MCF 10A (cell line): ENCODE measurements at places on chromosomes 16 and 17. TPM values are rescaled to one million over a fixed set of nuclear protein-coding genes. Genes with fewer than 3 reads are reported as not detected.

Gene SCN4A
- 0.05 TPM in 1 of 2 replicates, not detected in the other for total RNA-seq

Gene ERN1
- total RNA-seq = 79.5 and 87.0 TPM in 2 replicates

Gene AATF
- total RNA-seq = 68.9 and 85.2 TPM in 2 replicates

Gene KCNH4
- not detected in 2 replicates for total RNA-seq

Gene ZNF205
- 11.8 and 12.1 TPM in 2 replicates for total RNA-seq

Gene MT4
- not detected in 2 replicates for total RNA-seq

Gene GAST
- total RNA-seq = not detected in 2 replicates

Gene OR1F1
- total RNA-seq = not detected in 2 replicates

Gene SOX8
- total RNA-seq = not detected in 2 replicates
